G401 (cell line): ENCODE measurements at places on chromosomes 12 and 14. TPM values are rescaled to one million over a fixed set of nuclear protein-coding genes. Genes with fewer than 3 reads are reported as not detected.

FBRSL1 gene
- total RNA-seq, result 9.5 and 10.2 TPM in 2 replicates

PTCSC3 gene
- total RNA-seq, result not detected in 2 replicates

C12orf54 gene
- total RNA-seq, result not detected in 2 replicates

TRIP11 gene
- 8.8 and 12.4 TPM in 2 replicates for total RNA-seq

SLC35E3 gene
- total RNA-seq, result 1.5 and 2.0 TPM in 2 replicates

ABHD12B gene
- total RNA-seq, result not detected in 2 replicates

ST8SIA1 gene
- not detected in 2 replicates for total RNA-seq

DNA sequence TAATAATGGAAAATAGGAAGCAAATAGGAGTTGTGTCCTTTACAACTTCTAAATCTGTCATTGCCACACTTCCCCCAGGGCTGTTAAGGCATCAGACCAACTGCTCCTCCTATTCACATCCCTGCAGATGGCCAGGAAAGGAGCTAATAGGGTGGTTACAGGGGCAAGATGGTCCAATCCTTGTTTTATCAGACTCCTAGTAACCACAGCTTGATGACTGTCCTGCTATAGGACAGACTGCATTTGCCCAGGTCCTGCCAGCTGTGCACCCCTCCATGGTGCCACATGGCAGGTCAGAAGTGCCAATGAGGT is 10.9 kb upstream of the KRT2 start:
- no peak for DNase-seq

- DNase-seq, result no peak
Observed at GRCh38 chr12:49314811-49315210, 8.2 kb upstream of the TROAP start.

GRCh38 chr12:6603095-6603567 is 4.0 kb downstream of the CHD4 start:
- peak; percentile 16 for DNase-seq

DNA sequence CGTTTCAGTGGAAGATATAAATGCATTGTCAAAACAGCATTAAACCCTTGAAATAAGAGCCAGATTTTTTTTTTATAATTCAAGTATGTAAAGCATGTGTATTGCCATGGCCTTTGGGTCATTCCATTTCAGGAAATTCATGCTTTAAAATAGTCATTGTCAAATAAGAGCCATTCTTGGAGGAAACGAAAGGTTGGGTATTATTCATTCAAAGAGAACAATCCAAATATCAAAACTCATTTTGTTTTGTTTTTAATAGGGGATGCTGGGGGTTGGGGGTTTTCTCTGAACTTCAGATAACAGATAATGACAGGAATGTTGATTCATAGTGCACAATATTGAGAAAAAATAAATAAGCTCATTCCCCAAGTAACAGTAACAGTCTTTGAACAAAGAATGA is 174.4 kb upstream of the NUDT4 start:
- no peak for DNase-seq

- DNase-seq, result no peak
Observed at GRCh38 chr12:27604431-27604830, 80.4 kb downstream of the PPFIBP1 start.

- no peak for DNase-seq
Observed at GRCh38 chr14:77965919-77966435, 166.1 kb downstream of the ADCK1 start.

GRCh38 chr12:68665016-68665569 is 21.7 kb upstream of the NUP107 start:
- DNase-seq, result no peak

GRCh38 chr12:79155683-79156082 is 291.1 kb downstream of the SYT1 start:
- DNase-seq, result no peak

GRCh38 chr12:123992118-123992825 is 19.3 kb downstream of the ZNF664 start:
- DNase-seq, result no peak

DNA sequence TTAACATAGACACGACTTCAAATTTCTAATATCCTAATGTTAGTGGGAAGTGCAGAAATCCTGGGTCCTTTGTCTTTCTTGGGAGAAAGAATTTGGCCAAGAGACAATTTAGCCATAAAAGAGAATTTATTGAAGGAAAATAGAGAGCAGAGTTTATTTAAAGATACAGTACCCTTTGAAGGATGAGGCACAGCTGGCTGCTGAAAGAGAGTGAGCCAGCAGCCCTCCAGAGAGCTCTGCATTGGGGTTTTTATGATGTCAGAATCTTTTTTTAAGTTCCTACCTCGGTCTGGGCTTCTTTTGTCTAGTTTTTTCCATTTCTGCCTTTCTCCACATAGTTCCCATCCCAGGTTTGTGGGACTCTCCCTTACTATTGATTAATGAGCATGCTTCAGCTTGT is 37.5 kb downstream of the CCER1 start:
- no peak for DNase-seq

DNA sequence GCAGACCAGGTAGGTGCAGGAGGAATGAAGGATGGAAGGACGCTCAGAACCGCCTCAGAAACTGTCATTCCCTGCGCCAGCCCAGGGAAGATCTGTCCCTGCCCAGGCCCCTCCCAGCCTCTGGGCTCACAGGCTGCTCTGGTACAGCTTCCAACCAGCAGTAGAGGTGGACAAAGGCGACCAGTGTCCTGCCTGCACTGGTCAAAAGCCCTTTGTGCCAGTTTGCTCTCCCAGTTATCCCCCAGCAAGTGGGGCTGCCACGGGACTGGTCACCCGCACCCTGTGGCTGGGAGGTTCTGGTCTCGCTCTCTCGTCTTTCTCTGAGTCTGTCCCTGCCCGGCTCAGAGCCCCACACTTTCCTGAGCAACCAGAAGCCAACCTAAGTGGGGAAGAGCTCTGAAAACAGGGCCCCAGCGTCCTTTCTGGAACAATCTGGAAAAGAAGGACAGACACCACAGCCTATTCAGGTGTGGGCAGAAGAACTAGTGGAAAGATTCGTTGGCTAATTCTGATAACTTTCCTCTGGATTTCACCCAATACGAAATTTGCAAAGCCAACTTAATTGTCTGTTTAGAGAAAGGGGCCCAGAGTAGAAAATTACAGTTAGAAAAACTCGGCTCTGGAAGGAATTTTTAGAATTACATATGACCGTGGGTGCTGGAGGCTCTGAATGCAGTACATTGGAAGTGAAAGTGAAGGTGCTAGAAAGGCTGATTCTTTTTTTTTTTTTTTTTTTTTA is 21.7 kb downstream of the SNRNP35 start:
- DNase-seq, result peak; percentile 13

DNA sequence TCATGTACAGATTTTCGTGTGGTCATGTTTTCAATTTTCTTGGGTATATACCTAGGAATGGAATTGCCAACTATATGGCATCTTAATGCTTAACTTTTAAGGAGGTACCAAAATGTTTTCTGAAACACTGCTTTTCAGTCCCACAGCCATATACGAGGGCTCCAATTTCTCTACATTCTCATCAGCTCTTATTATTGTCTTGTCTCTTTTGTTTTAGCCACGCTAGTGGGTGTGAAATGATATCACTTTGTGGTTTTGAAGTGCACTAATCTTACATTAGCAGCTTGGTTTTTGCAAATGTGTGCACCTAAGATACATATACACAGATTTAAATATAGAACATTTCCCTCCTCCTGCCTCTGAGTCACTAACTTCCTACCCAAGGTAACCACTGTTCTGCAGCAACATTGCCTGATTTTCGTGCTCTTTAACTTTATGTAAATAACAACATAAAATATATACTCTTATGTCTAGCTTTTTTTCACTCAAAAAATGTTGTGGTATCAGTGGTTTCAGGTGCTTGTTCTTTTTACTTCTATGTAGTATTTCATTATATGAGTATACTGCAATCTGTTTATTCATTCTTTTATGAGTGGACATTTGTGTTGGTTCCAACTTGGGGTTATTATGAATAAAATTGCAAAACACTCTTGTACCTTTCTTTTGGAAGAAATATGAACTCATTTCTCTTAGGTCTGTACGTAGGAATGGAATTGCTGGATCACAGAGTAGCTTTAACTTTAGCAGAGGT is 73.1 kb downstream of the ZFP36L1 start:
- DNase-seq, result no peak

GRCh38 chr14:85686908-85687307 is 157.0 kb downstream of the FLRT2 start:
- no peak for DNase-seq

- no peak for DNase-seq
Observed at GRCh38 chr14:39967885-39968284, 535.7 kb upstream of the FBXO33 start.

- DNase-seq, result no peak
Observed at GRCh38 chr12:1099158-1099557, 108.1 kb downstream of the ERC1 start.

- DNase-seq, result peak; percentile 67
Observed at GRCh38 chr14:24411443-24412389, 12.9 kb downstream of the NYNRIN start.

DNA sequence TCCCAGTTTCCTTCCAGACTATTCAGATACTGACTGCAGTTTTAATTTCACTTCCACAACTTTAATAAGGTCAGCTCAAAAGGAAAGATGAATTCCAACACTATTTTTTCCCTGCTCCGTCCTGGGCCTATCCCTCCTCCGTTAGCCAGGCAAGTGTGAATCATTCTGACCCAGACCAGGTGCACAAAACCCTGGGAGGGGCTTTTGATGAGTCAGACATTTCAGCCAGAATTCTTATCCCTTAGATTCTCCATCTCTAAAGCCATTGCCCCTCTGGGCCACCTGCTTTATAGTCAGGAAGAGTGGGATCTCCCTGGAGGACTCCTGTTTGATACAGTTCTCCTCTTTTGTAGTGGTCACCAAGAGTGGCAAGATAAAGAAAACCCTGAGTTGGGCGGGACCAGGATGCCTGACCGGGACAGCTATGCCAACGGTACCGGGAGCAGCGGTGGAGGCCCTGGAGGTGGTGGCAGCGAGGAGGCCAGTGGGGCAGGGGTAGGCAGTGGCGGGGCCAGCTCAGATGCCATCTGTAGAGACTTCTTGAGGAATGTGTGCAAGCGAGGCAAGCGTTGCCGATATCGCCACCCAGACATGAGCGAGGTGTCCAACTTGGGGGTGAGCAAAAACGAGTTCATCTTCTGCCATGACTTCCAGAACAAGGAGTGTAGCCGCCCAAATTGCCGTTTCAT is 2.2 kb downstream of the ZC3H10 start:
- DNase-seq, result no peak

- DNase-seq, result no peak
Observed at GRCh38 chr12:82082501-82082900, 275.7 kb downstream of the CCDC59 start.
